ENCODE measurements at places on chromosomes 12 and 14.

GRCh38 chr12:132703641-132704040 lies 7.0 kb upstream of the PGAM5 start:
- DNase-seq: no peak

DNA sequence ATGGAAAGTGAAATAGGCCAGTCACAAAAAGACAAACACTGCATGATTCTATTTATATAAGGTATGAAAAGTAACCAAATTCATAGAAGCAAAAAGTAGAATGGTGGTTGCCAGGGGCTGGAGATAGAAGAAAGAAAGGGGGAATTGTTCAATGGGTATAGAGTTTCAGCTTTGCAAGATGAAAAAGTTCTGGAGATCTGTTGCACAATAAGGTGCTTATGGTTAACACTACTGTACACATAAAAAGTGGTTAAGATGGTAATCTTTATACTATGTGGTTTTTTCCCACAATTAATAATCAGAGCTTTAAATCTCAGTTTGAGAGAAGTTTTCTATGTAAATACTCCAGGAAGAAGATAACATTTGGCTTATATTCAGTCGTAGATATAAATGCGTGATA lies 73.4 kb downstream of the SLC38A4 start:
- DNase-seq: no peak

GRCh38 chr14:73764406-73765280 lies 50.5 kb upstream of the PNMA1 start:
- peak; percentile 98 for DNase-seq

DNA sequence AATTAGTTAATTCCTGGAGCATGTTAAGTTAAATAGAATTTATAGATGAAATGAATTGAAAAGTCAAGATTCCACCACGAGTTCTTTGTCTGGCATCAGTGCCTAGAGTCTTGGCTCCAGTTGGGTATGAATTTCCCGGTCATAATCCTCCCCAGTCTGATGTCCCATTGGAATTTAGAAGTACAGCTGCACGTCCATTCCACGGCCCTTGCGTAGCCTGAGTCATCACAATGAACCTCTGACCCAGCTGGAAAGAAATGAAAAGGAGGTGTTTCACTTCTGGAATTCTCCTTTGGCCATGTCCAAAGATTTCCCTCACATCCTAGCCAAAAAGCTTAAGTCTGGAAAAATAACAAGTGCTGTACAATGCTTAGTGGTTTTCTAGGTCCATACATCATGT lies 122.7 kb downstream of the KICS2 start:
- DNase-seq: no peak

DNA sequence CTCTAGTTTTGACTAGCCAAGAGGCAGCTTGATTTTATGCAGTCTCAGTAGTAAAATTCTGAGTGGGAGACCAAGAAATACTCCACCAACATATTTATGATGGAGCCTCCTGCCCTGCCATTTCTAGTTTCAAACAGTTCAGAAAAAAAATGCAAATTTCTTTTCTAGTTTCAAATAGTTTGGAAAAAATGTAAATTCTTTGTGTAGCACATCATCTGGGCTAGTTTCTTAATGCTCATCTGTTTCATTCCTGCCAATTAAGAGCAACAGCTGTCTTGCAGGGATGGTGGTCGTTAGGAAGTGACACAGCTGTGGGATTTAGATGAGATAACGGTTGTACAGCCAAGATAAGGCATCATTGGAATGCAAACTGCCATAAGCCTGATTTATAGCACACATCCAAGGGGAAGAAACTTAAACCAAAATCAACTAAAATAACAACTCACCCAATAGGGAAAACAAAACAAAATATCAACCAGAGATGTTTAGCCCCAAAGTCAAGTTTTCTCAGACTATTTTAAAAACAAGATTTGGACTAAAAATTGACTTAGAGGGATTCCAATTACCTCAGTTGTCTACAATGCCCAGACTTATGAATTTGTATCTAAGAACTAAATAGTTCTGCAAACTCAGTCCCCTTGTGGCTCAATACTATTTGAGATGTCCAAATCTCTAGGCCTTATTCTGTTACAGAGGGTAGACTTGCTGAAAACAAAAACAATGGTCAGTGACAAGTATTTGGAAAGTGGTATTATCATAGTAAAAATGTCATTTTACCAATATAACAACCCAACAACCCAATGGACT lies 291.3 kb upstream of the ATP2B1 start:
- no peak for DNase-seq

GRCh38 chr12:107322063-107322462 lies 228.7 kb upstream of the CRY1 start:
- DNase-seq: peak; percentile 60

DNA sequence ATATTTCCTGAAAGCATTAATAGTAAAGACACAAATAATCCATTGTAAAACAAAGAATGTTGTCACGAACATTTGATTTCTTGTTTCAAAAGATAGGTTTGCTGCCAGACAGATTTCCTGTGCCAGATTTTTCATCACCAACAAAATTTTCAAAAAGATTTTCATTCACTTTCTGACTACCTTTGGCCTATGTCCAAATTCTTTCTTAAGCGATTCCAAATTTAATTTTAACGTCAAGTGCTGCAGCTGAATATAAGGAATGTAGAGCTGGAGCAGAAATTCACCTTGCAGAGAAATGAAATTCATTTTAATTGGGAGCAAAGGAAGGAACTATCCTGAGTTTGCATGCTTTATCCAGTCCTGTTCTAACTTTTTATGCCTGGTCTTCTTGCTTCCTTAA lies 277.4 kb downstream of the CCER1 start:
- no peak for DNase-seq

DNA sequence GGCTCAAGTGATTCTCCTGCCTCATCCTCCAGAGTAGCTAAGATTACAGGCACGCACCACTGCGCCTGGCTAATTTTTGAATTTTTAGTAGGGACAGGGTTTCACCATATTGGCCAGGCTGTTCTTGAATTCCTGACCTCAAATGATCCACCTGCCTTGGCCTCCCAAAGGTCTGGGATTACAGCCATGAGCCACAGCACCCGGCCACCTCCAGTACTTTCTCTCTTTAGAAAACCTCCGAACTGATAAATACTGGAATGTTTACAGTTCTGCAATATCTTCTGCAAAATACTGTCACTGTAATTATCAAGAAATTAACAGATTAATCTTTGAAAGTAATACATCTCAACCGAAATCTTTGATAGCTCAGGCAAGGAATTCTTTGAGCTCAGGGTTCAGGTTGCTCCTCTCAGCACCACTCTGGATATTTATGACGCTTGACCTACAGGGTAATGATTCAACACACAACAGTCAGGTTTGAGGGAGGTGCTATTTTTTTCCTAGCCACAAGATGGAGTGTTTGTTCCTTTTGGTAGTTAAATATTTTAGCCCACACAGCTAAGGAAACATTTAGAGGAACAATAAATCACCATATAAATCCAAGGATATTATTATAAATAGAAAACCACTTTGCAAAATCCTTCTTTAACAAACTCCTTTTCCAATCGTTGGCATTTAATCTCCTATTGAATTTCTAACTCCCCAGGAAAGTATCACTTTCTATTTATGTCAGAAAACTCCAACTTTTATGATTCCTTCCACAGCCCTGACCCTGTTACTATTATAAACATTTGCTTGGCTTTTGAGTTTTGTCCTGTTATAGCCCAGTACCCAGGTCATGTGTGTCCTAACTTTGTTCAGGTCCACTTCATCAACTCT lies 48.6 kb upstream of the GTF2A1 start:
- DNase-seq: peak; percentile 75

GRCh38 chr12:19003141-19003540 lies 126.4 kb upstream of the PLEKHA5 start:
- DNase-seq: no peak

DNA sequence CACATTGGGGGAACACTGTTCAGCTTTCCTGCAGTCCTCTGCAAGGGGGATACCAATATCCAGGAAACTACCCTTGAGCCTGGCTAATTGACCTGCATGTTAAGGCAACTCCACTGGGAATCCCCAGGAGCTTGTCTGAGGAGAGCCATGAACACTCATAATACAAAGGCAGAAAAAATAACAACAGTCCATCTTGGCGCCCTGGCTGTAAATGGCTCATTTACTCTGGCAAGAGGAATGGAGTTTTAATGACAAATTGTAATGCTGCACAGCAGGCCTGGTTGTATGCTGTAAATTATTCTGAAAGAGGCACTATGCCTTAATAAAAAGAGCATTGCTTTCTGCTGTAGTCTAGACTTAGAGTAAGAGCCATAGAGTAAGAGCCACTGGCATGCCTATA lies 58.3 kb downstream of the SLC8A3 start:
- DNase-seq: no peak

DNA sequence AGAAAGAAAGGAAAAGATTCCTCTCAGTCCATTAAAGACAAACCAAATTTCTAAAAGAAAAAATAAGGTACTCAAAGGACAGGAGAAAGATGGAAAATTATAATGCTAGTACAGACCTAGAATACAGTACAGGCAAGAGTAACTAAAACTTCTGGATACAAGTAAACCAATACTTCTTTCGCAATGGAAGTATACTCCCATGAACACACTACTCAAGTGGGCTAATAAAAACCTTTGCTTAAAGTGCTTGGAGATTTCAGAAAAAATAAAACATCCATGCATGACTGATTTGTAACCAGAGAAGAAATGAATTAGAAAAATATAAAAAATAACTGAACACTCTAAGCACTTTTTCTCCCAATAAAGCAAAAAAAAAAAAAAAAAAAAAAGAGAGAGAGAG lies 3.5 kb downstream of the ZBTB25 start:
- no peak for DNase-seq

GRCh38 chr14:100239211-100239839 lies 381 bp downstream of the YY1 start:
- DNase-seq: peak; percentile 16

DNA sequence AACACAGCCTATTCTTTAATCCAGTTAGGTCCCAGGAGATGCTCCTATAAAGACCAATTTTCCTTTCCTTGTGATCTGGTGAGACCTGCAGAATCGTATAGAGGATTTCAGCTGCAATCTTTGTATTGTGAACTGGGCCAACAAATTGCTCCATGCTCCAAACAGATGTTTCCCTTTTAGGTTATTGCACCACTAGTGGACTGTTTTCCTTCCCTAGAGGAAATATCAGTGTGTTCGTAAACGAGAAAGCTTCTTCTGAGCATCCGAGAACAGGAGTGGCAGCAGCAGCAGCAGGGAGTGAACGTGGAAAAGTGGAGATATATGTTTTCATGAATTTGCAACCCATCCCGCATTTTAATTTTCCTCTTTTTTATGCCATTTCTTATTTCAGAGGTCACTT lies 344.1 kb upstream of the PDE3A start:
- DNase-seq: peak; percentile 5

DNA sequence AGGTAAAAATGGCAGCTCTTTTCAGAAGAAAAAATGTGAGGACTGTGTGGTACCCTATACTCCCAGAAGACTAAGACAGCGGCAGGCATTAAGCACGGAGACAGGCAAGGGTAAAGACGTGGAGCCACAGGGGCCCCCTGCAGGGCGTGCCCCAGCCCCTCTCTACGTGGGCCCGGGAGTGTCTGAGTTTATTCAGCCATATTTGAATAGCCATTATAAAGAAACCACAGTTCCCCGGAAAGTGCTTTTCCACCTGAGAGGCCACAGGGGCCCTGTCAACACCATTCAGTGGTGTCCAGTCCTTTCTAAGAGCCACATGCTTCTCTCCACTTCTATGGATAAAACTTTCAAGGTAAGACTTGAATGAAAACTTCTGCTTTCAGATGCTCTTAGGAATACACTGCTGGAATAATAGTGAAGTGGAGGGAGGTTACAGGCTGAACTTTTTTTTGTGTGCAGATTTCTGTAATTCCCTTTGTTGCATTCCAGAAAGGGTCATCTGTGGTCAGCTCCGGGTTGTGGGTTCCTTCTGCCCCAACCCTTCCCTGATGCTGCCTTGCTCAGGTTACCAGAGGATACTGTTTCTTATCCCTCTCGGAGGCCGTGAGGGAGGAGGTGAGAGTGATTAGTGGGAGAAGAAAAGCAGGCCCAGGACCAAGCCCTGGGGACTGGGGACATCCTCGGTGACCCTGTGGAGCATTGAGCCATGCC lies 58.4 kb downstream of the SLC25A47 start:
- no peak for DNase-seq

- no peak for DNase-seq
Measured at GRCh38 chr12:114917307-114917706, 233.3 kb upstream of the TBX3 start.

GRCh38 chr12:90163975-90164374 lies 455.3 kb upstream of the ATP2B1 start:
- DNase-seq: no peak

DNA sequence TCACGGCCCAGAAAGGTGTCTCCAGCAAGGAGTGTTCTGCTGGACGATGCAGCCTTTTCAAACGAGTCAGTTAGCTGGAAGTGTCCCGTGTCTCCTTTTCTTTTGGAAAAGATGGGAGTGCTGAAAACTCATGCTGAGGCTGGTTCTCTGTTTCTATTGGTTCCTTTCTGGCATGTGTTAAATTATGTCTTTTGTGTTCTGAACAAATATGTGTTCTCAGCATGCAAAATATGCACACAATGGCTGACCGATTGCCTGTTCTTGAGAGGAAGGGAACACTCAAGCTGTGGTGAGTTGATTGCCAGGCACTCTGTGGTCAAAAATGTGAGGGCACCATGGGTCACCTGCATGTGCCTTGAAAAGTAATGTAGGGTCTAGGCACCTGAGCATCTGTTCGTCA lies 181.3 kb downstream of the CACNA1C start:
- no peak for DNase-seq

DNA sequence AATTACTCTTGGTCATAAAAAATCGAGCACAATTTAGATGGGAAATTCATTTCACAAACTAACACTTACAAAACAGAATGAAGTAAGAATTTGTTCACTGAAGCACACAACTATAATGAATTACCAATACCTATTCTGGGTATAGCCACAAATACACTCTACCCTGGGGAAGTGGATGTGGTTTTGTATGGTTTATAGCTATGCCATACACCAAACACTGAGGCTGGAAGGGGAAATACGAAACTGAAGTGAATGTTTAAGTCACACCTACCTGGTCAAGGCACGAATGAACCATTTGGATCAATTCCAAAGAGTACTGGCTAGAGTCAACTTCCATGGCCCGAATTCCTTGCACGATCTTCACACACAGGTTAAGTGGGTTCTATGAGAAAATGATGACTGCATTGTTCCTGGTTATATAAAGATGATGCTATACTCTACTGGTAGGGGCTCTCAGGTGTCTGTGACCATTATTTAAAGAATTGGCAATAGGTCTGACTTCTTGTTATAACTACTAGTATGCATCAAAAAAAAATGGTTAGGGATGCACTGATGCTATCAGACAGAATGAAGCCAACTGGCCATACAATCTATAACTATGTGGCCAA lies 12.8 kb downstream of the NEK9 start:
- DNase-seq: no peak

- no peak for DNase-seq
Measured at GRCh38 chr14:38391334-38391733, 135.4 kb upstream of the CLEC14A start.

DNA sequence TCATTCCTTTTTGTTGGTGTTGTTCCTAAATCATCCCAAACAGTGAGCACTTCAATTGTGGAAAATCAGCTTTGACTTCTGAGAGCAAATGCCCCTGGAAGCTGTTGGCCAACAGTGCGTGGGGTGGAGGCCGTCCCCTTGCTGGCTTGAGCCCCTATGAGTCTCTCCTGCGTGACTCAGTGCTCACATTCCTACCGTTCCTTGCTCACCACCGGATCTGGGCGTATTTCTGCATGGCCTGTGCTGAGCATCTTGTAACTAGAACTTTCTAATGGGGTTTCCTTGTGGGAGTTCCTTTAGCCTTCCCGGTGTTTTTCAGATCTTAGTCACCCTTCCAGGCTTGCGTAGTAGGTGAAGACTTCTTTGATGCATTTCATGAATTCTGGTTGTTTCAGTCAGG lies 14.7 kb downstream of the SERPINA1 start:
- no peak for DNase-seq

Measured in suppressor macrophage (primary cell).